Mesothelial cell of epicardium (in vitro differentiated cells): ENCODE measurements at places on chromosomes 1 and 21.

- no peak for DNase-seq
Measured at GRCh38 chr1:165452336-165453130, 7.6 kb upstream of the RXRG start.

DNA sequence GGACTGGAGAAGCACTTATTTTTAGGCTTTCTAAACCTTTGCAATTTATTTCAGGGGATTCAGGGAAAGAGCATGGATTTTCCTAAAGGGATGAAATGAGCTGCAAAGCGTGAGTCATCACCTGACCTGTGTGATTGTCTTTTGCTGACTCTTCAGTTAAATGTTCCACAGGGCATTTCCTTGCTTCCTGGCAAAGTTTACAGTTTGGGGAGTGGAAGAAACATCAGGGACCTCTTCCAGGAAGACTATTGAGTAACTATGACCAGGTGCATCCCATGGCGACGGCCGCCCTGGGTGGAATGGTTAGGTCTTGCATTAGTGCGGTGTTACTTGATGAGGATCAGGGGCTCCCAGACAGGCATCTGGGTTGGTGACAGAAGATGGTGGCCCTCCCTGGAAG lies 79.5 kb upstream of the SIPA1L2 start:
- no peak for DNase-seq

DNA sequence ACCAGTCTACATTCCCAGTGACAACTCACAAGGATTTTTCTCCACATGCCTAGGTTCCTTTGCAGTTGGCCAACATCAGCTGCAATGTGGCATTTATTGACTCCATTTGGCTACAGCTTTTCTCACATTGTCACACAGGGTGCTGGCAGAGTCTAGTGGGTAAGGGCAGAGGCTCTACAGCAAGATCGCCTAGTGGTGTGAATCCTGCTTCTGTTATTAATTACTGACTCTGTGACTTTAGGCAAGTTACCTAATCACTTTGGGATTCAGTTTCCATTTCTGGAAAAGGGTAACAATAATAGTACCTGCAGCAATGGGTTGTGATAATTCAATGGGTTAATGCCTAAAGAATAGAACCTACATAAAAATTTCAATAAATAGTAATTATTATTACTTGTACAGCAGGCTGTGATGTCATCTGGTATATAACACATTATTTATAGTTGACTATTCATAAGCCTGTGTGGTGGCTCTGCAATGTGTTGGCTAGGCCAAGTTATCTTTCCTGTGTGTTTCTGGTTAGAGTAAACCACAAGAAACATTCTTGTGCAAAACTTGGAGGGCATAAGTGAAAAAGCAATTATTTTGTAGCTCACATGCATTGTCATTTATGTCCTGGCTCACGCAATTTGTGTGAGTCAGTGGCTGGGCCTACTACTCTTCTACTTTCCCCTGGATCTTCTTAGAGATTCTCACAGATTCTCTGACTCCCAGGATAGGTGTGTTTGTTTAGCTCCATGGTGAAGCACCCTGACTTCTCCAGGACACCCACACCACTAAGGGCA lies 59.5 kb downstream of the PTGS2 start:
- no peak for DNase-seq

DNA sequence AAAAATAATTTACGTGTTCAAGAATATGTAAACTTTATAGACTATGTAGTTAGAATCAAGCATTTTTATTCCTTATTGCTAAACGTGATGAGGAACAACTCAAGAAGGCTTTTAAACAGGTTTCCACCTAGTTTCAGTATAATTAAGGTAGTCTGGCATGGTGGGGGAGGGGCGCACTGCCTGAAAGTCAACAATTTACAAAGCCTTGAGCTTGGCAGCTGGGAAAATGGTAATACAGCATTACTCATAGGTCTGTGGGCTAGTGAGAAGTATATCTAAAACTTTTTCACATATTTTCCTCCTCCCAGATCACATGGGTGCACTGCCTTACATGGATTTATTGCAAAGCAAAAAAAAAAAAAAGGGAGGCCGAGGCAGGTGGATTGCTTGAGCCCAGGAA lies 75.2 kb downstream of the EVI5 start:
- no peak for DNase-seq

- no peak for DNase-seq
Measured at GRCh38 chr1:118264343-118264742, 79.3 kb upstream of the SPAG17 start.

DNA sequence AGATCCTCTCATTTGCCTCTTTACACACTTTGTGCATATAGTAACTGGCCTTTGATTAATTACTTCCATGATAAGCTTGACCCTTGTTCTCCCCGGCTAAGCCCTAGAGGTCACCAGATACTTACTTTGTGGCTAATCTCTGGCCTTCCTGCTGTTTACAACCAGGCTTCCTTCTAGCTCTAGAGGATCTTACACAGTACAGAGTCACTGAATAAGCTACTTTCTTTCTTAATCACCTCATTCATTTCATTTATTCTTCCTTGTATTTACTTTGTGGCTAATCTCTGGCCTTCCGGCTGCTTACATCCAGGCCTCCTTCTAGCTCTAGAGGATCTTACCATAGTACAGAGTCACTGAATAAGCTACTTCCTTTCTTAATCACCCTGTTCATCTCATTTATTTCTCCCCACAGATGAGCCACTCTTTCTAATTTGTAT lies 144.3 kb upstream of the C1orf21 start:
- no peak for DNase-seq
